ENCODE measurements at places on chromosomes 1 and 21. TPM values are rescaled to one million over a fixed set of nuclear protein-coding genes. Genes with fewer than 3 reads are reported as not detected.

DNA sequence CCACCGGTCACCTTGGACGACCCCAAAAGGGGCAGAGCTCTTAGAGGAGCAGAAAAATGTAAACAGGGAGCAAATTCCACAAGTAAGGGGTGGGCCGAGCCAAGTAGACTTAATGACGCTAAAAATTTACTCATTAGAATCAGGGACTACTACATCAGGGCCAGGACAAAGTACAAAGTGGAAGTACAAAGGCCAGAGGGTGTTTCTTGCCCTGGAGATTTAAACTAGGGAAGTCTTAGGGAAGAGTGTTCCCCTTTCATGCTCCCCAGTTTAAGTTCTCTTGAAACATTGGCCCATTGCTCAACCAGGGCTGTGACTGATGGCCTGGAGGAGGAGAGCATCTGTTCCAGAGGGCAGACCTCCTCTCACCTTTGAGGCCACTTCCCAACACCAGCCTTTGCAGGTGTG lies 48.6 kb downstream of the BACH1 start:
- H3K36me3 ChIP-seq, result 0 out of 2 replicates have a peak, but pooled peaks cover 2% of the 10 kb centered on the region
- H3K4me1 ChIP-seq, result peaks cover 40% of the 10 kb centered on the region
- peak overlapping the region; percentile 70 for H3K27ac ChIP-seq
- no peak overlapping the region for H3K4me3 ChIP-seq
- DNase-seq, result peak; percentile 55
- H3K27me3 ChIP-seq, result no peaks in the 10 kb centered on the region

- no peaks in the 10 kb centered on the region for H3K27me3 ChIP-seq
- DNase-seq, result peak; percentile 39
- no peak overlapping the region for H3K27ac ChIP-seq
- H3K4me3 ChIP-seq, result no peak overlapping the region
- peaks cover 8% of the 10 kb centered on the region for H3K4me1 ChIP-seq
- no peaks in the 10 kb centered on the region for H3K36me3 ChIP-seq
These were observed 323.1 kb downstream of the HHIPL2 start for GRCh38 chr1:222224636-222225315.

DNA sequence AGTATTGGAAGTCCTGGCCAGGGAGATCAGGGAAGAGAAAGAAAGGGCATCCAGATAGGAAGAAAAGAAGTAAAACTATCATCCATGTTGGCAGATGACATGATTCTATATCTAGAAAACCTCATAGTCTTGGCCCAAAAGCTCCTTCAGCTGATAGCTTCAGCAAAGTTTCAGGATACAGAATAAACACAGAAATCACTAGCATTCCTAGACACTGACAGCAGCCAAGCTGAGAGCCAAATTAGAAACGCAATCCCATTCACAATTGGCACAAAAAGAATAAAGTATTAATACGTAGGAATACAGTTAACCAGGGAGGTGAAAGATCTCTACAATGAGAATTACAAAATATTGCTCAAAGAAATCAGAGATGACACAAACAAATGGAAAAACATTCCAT lies 44.6 kb downstream of the ZFYVE9 start:
- no peak overlapping the region for H3K4me3 ChIP-seq
- H3K27ac ChIP-seq, result peak overlapping the region; percentile 97
- DNase-seq, result peak; percentile 71

DNA sequence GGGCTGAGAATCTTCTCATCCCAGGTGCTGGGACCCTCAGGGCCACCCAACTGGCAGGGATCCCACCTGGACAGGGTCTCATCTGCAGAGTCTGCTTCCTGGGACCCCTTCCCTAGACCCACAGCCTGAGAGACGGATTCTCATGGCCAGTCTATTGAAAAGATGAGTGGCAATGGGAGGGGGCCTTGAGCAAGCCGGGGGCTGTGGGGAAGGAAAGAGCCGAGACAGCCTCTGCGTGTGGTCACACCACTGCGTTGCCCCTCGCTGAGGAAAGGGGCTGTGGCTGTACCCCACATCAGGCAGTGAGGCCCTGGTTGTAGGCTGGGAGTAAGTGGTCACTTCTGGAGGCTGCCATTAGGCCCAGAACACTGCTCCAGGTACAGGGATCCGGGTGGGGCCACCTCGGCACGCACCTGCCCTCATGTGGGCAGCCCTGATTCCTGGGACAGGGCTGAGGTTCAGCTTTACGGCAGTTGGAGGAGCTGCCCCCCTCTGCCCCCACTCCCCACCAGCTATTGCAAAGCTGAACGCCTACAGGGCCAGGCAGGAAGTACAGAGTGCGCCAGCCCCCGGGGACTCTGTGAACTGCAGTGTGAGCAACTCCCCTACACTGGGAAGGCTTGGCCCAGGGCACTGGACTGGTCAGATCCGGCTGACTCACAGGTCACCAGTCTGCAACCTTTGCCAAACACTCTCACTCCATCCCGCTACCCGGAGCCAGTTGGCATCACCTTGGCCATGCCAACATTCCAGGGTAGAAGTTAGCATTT lies 106.9 kb downstream of the RIPK4 start:
- no peaks in the 10 kb centered on the region for H3K36me3 ChIP-seq
- no peak overlapping the region for H3K4me3 ChIP-seq
- peaks cover 22% of the 10 kb centered on the region for H3K27me3 ChIP-seq
- peaks cover 7% of the 10 kb centered on the region for H3K4me1 ChIP-seq

DNA sequence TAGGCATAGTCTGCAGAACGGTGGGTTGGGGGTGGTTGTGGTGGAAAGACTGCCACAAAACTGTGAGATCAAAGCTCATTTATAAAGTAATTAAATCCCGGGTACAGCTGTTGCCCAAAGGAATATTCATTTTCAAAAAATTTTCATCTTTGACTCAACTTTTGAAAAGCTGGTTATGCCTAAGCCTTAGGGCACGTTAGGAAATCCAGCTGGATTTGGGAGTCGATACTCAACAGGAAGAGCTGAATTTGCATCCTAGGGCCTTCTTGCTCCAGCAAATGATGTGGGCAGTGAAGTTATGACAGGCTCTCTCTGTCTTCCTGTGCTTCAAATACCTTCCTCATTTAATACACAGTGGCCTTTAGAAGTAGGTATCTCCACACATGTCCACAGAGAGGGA lies 31.7 kb downstream of the ZP4 start:
- H3K27me3 ChIP-seq, result no peaks in the 10 kb centered on the region
- H3K36me3 ChIP-seq, result no peaks in the 10 kb centered on the region
- no peak overlapping the region for H3K4me3 ChIP-seq
- no peak for DNase-seq
- no peaks in the 10 kb centered on the region for H3K4me1 ChIP-seq

DNA sequence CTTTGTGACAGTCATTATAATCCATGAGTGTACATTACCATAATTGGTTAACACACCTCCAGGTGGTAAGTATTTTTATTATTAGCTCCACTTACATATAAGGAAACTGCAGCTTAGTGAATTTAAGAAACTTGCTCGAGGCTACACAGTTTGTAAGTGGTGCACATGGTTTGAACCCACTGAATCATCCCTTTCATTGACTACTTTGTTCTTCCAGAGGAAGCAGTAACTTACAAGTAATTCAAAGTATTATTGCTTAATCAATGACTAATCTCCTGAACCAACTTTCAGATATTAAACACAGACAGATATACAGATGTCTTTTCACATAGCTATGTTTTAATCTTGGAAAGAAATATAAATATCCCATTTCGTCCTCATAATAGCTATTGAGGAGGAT lies 18.7 kb upstream of the CLDN8 start:
- no peaks in the 10 kb centered on the region for H3K4me1 ChIP-seq
- H3K27ac ChIP-seq, result no peak overlapping the region
- H3K4me3 ChIP-seq, result no peak overlapping the region
- H3K27me3 ChIP-seq, result no peaks in the 10 kb centered on the region
- no peak for DNase-seq

- H3K27ac ChIP-seq, result no peak overlapping the region
- H3K36me3 ChIP-seq, result peaks cover 5% of the 10 kb centered on the region
- DNase-seq, result no peak
- H3K4me1 ChIP-seq, result no peaks in the 10 kb centered on the region
- no peaks in the 10 kb centered on the region for H3K27me3 ChIP-seq
These were observed 6.8 kb upstream of the YBX1 start for GRCh38 chr1:42675467-42675866.

- no peak overlapping the region for H3K27ac ChIP-seq
- H3K27me3 ChIP-seq, result no peaks in the 10 kb centered on the region
- H3K4me1 ChIP-seq, result no peaks in the 10 kb centered on the region
These were observed 7.4 kb downstream of the IFNAR1 start for GRCh38 chr21:33332143-33332542.

DNA sequence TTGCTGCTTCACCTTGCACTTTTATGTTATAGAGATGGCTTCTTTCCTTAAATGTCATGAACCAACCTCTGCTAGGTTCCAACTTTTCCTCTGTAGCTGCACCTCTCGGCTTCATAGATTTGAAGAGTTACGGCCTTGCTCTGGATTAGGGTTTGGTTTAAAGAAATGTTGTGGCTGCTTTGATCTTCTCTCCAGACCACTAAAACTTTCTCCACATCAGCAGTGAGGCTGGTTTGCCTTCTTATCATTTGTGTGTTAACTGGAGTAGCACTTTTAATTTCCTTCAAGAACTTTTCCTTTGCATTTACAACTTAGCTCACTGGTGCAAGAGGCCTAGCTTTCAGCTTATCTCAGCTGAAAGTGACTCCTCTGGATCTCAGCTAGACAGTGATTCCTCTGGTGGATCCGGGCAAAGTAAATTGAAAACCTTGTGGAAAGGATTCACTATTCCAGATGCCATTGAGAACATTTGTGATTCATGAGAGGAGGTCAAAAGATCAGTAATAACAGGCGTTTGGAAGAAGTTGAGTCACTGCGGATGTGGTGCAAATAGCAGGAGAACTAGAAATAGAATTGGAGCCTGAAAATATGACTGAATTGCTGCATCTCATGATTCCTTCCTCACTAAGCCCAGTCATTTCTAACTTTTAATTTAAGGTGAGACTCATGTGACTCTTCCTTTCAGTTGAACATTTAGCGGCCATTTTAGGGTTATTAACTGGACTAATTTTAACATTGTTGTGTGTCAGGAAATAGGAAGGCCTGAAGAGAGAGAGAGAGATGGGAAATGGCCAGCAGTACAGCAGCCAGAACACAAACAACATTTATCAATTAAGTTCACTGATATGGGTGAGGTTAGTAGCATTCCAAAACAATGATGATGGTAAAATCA lies 16.2 kb upstream of the RGS1 start:
- no peaks in the 10 kb centered on the region for H3K27me3 ChIP-seq
- peak; percentile 98 for DNase-seq
- peaks cover 7% of the 10 kb centered on the region for H3K4me1 ChIP-seq
- no peaks in the 10 kb centered on the region for H3K36me3 ChIP-seq
- H3K27ac ChIP-seq, result peak overlapping the region; percentile 63
- no peak overlapping the region for H3K4me3 ChIP-seq

DNA sequence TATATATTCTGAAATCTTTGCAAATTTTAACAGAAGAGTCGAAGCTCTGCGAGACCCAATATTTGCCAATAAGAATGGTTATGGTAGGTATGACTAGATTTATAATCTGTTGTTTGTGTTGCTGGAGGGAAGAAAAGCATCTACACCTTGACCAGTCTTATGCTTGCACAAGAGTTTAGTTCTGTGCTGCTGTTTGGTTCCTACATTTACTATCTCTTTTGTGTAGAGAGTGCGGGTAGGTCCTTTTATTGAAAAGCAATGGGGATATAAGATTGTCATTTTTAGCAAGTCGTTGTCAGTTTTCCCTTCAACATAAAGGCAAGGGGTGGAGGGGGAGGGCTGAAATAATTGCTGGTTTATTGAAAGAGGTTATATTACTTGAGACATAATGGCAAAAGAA lies 396 bp downstream of the ELAVL4 start:
- no peak overlapping the region for H3K27ac ChIP-seq

DNA sequence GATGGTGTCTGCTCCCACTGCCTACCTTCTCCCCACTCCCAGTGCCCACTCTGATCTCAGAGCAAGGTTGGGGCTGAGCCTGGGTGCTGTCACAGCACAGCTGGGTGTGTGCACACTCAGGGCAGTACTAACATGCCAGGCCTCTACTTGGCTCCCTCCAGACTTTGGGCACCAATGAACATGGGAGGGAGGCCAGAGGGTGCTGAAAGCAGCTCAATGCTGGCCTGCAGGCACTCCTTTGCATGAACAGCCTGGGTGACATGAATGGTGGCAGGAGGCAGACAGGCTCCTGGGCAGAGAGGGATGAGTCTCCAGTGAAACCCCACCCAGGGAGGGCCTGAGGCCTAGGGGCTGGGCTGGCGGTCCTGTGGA lies 25.8 kb upstream of the DENND1B start:
- no peaks in the 10 kb centered on the region for H3K36me3 ChIP-seq
- no peaks in the 10 kb centered on the region for H3K27me3 ChIP-seq
- H3K4me3 ChIP-seq, result no peak overlapping the region
- peaks cover 12% of the 10 kb centered on the region for H3K4me1 ChIP-seq

GRCh38 chr1:112006416-112007025 lies 17.1 kb upstream of the KCND3 start:
- no peaks in the 10 kb centered on the region for H3K4me1 ChIP-seq

- DNase-seq, result no peak
- H3K36me3 ChIP-seq, result peaks cover 5% of the 10 kb centered on the region
- no peak overlapping the region for H3K4me3 ChIP-seq
- no peaks in the 10 kb centered on the region for H3K27me3 ChIP-seq
These were observed 18.6 kb downstream of the A3GALT2 start for GRCh38 chr1:33302325-33302724.

- H3K36me3 ChIP-seq, result no peaks in the 10 kb centered on the region
- H3K4me1 ChIP-seq, result no peaks in the 10 kb centered on the region
- no peaks in the 10 kb centered on the region for H3K27me3 ChIP-seq
- H3K27ac ChIP-seq, result no peak overlapping the region
- no peak for DNase-seq
These were observed 26.4 kb downstream of the CD48 start for GRCh38 chr1:160685266-160685665.

DNA sequence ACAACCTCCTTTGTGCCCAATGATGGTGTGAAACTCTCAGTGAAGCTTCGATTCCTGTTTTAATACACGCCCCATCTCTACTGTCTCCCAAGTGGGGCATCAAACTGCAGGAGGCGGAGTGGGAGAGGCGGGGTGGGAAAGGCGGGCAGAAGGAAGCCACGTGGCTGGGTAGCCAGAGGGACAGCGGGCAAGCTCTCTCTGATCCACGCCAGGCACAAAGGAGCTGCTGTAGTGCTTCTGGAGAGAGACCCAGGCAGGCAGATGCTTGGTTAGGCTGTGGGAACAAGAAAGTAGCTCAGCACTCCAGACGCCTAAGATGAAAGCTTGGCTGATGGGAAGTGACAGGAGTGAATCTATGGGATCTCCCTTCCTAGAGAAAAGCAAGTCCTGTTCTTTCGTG lies 25.7 kb downstream of the TRIM67 start:
- H3K27me3 ChIP-seq, result peaks cover 13% of the 10 kb centered on the region
- H3K27ac ChIP-seq, result no peak overlapping the region
- H3K4me1 ChIP-seq, result no peaks in the 10 kb centered on the region
- no peak overlapping the region for H3K4me3 ChIP-seq
- no peak for DNase-seq

GRCh38 chr1:151993084-151993733 lies 450 bp downstream of the S100A10 start:
- DNase-seq, result no peak
- H3K4me1 ChIP-seq, result peaks cover 27% of the 10 kb centered on the region
- no peaks in the 10 kb centered on the region for H3K36me3 ChIP-seq
- no peaks in the 10 kb centered on the region for H3K27me3 ChIP-seq
- H3K4me3 ChIP-seq, result peak overlapping the region; percentile 89

GRCh38 chr1:89260042-89260441 lies 12.6 kb downstream of the GBP5 start:
- H3K36me3 ChIP-seq, result no peaks in the 10 kb centered on the region
- no peak for DNase-seq
- no peak overlapping the region for H3K4me3 ChIP-seq
- no peaks in the 10 kb centered on the region for H3K4me1 ChIP-seq
- no peaks in the 10 kb centered on the region for H3K27me3 ChIP-seq
- H3K27ac ChIP-seq, result no peak overlapping the region

Gene ABCG1
- total RNA-seq, result 0.36 TPM

Gene CACYBP
- total RNA-seq, result 61.8 TPM

Gene SLAMF1
- not detected for total RNA-seq

Gene RGSL1
- total RNA-seq, result not detected

Gene SKI
- 3.9 TPM for total RNA-seq

Gene RXFP4
- total RNA-seq, result not detected

Gene FHAD1
- not detected for total RNA-seq

Gene WNT3A
- total RNA-seq, result not detected

Gene VCAM1
- 19.7 TPM for total RNA-seq

Gene MTMR11
- 1.7 TPM for total RNA-seq

All from IMR-90 (cell line).